ENCODE measurements at places on chromosomes 1 and 21. TPM values are rescaled to one million over a fixed set of nuclear protein-coding genes. Genes with fewer than 3 reads are reported as not detected.

DNA sequence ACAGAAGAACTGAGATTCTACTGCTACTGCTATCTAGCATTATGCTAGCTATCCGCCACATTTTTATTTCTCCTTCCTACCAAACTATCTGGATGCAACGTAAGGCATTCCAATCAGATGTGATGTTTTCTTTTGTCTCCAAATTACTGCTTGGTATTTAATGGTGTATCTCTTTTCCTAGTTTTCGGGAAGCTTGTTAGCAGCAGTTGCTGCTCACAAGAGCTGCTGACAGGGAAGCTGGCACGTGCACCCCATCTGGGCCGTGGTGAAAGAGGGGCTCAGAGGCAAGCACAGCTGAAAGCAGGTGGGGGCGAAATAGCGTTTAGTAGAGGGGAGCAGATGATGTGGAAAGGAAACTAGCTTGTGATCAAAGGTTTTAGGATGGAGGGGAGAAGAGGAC, 57.3 kb downstream of the JAK1 start:
- DNase-seq, result no peak

ILDR2 gene
- 30.3 TPM for total RNA-seq

AQP10 gene
- total RNA-seq, result not detected

RIPK4 gene
- not detected for total RNA-seq

AMPD1 gene
- total RNA-seq, result not detected

GRCh38 chr1:59482986-59483385, 186.1 kb downstream of the FGGY start:
- DNase-seq, result no peak

- DNase-seq, result no peak
Observed at GRCh38 chr1:230818901-230819300, 49.4 kb downstream of the C1orf198 start.

- no peak for DNase-seq
Observed at GRCh38 chr1:50793521-50793920, 166.5 kb downstream of the FAF1 start.

APCS gene
- not detected for total RNA-seq

DNA sequence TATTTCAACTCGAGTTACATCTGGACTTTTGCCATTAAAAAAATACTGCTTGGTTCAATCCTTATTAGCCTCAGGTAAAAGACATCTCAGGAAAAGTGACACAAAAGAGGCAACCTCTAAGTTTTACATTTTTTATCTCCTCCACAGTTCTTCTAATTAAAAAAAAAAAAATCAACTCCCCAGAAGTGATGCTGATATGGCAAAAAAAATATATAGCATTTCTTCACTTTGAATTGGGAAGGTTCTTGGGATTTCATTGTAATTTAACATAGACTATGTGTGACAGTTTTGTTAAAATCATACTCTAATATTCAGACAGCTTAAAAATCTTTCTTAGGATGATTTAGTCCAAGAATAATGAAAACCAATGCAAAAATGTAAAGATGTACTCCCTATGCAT, 87.9 kb downstream of the LRRC8C start:
- no peak for DNase-seq

GRCh38 chr1:211339631-211340041, 13.0 kb downstream of the TRAF5 start:
- DNase-seq, result no peak

WNT9A gene
- total RNA-seq, result 0.54 TPM

DNA sequence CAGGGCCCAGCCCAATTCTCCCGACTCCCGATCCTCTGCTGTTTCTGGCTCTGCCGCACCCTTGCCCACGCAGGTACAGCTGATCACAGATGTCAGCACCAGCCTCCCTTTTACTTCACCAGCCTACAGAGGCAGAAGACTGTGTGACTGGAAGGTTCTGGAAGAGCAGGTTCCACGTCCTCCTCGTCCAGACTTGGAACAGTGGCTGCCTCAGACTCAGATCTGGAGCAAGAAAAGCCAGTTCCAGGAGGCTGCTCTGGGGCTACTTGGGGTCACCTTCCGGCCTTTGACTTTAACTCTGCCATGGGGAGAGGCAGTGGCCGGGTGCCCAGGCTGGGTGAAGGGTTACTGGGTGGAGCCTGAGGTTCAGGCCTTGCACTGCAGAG, 16.1 kb upstream of the KLHDC7A start:
- DNase-seq, result no peak

GRCh38 chr1:195948123-195948895, 659.9 kb downstream of the KCNT2 start:
- DNase-seq, result no peak

- DNase-seq, result no peak
Observed at GRCh38 chr1:12774801-12775345, 1.3 kb downstream of the PRAMEF12 start.

- no peak for DNase-seq
Observed at GRCh38 chr1:244391761-244392160, 59.9 kb downstream of the ADSS2 start.

GRCh38 chr1:110224240-110224995, 14.3 kb downstream of the KCNC4 start:
- DNase-seq, result no peak

PROK1 gene
- not detected for total RNA-seq

- DNase-seq, result no peak
Observed at GRCh38 chr21:45154511-45155508, 80.4 kb downstream of the ADARB1 start.

DNA sequence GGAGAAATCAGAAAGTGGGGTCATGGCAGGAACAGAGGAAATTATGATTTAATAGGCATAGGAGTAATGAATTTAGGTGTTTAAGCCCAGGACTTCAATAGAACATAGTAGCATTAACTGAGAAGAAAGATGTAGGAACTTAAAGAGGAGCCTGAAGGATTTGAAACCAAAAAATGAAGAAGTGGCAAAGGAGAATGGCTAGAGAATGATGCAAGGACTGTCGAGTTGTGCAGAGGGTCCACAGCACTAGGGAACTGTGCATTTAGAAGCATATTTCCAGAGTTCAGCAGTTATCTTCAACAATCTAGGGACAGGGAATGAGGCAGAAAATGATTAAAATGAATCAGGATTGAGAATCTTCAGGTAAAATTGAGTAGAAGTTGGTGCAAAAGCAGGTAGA, 328.1 kb upstream of the LYPLAL1 start:
- DNase-seq, result no peak

- DNase-seq, result no peak
Observed at GRCh38 chr1:26119892-26120608, 8.4 kb downstream of the PDIK1L start.

CNR2 gene
- not detected for total RNA-seq

DNA sequence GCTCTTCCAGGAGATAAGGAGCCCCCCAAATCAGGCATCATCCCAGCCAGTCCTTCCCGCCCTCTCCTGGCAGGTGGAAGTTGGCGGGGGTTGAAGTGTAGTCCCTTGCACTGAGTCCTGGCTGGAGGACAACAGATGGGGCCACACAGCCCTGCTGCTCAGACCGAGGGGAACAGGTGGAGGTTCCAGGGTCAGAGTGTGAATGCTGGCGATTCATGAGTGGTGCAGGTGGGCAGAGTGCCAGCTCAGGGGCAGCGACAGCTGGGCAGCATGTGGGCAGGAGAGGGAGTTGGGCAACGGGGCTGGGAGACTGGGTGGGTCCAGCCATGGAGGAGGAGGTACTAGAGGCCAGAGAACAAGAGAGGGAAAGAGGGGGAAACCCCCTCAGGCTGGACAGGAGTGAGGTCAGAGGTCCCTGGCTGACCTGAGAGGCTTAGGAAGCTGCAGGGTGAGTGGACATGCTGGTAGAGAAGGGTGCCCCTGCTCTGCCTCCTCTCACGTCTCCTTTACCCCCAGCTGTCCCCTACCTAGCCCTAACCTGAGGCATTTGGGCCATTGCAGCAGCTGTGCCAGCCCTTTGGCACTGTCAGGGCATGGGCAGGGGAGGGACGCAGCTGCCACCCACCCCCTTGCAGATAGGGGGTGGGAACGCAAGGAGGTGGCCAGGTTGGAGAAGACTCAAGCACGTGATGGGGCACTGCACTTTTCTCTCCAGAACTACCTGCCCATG, 11.3 kb upstream of the ADORA1 start:
- no peak for DNase-seq

GRCh38 chr21:37627074-37627473, 260.5 kb downstream of the DYRK1A start:
- DNase-seq, result no peak

NPR1 gene
- 0.93 TPM for total RNA-seq

- DNase-seq, result no peak
Observed at GRCh38 chr1:191882870-191883269, 275.4 kb upstream of the RGS18 start.

- DNase-seq, result no peak
Observed at GRCh38 chr1:18539171-18539570, 58.4 kb downstream of the KLHDC7A start.

DNA sequence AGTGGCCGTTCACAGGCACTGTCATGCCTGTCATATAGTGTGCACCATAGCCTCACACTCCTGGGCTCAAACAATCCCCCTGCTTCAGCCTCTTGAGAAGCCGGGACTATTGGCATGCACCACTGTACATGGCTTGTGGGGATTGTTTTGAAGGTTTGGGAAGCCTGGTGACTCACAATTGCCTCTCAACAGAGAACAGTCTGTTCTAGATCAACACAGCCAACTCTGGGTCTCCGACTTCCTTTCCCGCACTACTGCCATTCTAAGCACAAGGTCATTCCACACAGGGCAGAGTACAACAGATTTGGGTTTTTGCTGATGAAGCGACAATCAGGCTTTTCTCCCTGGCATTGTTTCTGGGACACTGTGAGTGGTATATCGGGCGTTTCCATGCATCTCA, 15.5 kb upstream of the AHCTF1 start:
- DNase-seq, result no peak

DNA sequence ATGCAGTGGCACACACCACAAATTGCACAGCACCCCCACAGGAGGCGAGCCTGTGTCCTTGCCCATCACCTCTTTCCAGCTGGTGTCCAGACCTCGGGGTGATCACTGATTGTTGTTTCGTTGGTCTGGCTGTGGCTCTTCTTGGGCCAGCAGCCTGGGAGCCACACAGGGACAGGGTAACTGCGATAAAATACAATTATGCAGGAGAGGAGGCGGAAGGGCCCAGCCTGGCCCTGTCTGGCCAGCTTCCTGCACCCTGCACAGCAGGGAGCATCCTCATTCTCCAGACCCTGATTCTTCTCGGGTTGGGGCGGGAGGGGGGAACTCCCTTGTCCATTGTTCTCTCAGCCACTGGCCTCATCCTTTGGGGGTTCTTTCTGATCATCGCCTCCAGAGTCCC, 83.6 kb downstream of the ADARB1 start:
- DNase-seq, result no peak

DNA sequence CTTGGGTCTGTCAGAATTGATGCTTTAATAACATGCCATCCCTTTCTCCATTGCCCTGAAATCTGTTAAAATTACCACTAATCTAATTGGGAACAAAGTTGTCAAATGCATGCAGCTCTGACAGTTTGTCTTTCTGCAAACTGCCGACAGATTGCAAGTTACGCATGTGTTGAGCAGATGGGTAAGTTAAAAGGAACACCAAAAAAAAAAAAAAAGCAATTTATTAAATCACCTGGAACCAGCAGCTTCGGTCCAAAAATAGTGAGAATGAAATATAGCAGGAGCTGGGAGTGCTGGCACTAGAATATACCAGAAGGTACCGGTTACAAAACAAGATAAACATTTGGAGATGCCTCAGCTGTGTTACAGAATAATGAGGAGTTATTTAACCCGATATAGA, 149.6 kb upstream of the C1orf87 start:
- no peak for DNase-seq

GRCh38 chr1:230169454-230170152, 102.6 kb downstream of the GALNT2 start:
- no peak for DNase-seq

FCRL6 gene
- not detected for total RNA-seq

DNA sequence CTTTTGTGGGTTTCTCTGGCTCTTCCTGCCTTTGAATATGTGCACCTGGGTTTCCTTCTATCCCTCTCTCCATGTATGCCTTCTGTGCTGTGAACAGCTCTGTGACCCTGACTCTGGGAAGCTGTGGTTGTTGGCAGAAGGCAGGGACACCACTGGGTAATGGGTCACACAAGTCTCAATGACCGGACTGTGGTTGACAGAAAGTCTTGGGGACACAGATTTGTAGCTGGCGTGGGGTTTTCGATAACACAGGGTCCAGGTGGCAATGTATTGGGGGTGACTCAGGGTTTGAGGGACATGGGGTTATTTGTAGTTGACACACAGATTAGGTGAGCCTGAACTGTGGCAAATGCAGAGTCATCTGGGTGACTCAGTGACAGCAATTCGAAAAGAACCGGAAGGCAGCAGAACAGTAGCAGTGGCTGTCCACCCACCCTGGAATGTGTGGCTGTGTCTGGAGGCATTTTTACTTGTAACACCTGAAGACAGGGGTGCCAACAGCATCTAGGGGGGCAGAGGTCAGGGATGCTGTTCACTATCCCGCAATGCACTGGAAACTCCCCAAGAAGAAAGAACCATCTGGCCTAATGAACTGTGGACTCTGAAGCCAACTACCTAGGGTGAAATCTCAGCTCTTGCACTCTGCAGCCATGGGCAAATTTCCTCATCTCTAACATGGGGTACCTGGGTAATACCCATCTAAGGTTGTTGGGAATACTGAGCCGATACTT, 13.0 kb upstream of the SLC6A9 start:
- DNase-seq, result no peak

SLC30A2 gene
- total RNA-seq, result not detected

DNA sequence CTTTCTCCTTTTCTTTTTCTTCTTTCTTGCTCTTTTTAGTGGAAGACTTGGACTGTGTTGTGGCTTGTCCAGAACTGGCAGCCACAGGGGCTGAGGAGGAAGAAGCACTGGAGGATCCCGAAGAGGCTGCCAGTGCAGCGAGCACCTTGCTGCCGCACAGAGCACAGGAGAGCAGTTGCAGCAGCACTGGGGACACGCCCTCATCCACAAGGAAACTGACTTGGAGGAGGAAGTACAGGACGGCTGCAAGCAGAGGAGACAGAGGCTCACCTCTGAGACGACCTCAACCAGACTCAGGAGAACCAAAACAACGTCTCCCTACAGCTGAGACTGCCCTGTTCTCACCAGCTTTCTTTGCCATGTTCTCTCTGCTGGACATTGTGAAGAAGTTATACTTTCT, 88.9 kb downstream of the UBR4 start:
- DNase-seq, result no peak

- DNase-seq, result no peak
Observed at GRCh38 chr1:99497690-99498089, 148.2 kb upstream of the PALMD start.

GRCh38 chr1:85677656-85678055, 30.6 kb downstream of the ZNHIT6 start:
- DNase-seq, result no peak

GRCh38 chr1:116287341-116288200, 85.5 kb upstream of the ATP1A1 start:
- DNase-seq, result no peak

DNA sequence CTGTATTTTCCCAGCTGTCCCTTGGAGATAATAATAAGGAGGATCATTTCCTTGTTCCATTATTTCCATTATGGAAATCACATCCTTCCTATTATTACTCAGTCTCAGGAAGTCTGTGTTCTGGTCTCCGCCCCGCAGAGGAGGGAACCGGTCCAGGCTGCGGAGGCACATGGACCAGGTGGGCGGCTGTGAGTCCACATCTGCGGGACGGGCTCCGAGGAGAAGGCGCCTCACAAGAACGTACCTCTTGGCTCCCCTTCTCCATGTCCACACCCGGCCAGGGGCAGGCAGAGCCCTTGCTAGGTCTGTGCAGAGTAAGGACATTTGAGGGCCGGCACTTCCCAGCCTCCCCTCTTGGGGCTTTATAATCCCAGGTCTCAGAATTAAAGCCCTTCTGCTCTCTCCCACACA, 14.6 kb downstream of the RAB7B start:
- no peak for DNase-seq
